ENCODE measurements at places on chromosomes 7 and 10. TPM values are rescaled to one million over a fixed set of nuclear protein-coding genes. Genes with fewer than 3 reads are reported as not detected.
A peak's percentile ranks its signal among the peaks of the same experiment; 100 is the strongest.

GRCh38 chr10:62046522-62047227, 145.2 kb downstream of the ARID5B start:
- H3K27me3 ChIP-seq, result no peaks in the 10 kb centered on the region
- H3K4me1 ChIP-seq, result peaks cover 86% of the 10 kb centered on the region
- H3K4me3 ChIP-seq, result peak overlapping the region; percentile 96
- DNase-seq, result no peak

- H3K27ac ChIP-seq, result peak overlapping the region; percentile 82
- peaks cover 13% of the 10 kb centered on the region for H3K36me3 ChIP-seq
- H3K27me3 ChIP-seq, result no peaks in the 10 kb centered on the region
- H3K4me3 ChIP-seq, result peak overlapping the region; percentile 59
- peak; percentile 74 for DNase-seq
These were observed 7.5 kb upstream of the LRRN3 start for GRCh38 chr7:111083413-111083812.

DNA sequence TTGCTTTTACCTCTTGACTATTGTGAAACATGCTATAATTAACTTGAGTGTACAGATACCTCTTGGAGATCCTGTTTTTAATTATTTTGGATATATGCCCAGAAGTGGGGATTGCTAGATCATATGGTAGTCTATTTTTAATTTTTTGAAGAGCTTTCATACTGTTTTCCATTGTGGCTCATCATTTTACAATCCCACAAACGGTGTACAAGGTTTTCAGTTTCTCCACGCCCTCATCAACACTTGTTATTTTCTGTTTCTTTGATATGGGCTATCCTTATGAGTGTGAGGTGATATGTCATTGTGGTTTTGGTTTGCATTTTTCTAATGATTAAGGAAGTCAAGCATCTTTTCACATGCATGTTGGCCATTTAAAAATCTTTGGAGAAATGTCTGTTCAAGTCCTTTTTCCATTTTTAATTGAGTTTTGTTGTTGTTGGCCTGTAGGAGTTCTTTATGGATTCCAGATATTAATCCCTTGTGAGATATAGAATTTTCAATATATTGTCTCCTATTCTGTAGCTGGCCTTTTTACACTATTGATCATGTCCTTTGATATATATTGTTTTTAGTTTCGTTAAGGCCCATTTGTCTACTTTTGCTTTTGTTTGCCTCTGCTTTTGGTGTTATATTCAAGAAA, 7.5 kb downstream of the AGK start:
- H3K27me3 ChIP-seq, result no peaks in the 10 kb centered on the region
- peak overlapping the region; percentile 60 for H3K4me3 ChIP-seq
- H3K27ac ChIP-seq, result peak overlapping the region; percentile 94

GRCh38 chr7:12570168-12570533, 369 bp upstream of the SCIN start:
- H3K4me1 ChIP-seq, result peaks cover 23% of the 10 kb centered on the region
- H3K27ac ChIP-seq, result no peak overlapping the region
- H3K36me3 ChIP-seq, result no peaks in the 10 kb centered on the region
- H3K27me3 ChIP-seq, result peaks cover 59% of the 10 kb centered on the region

Gene GJC3
- total RNA-seq, result 0.18 TPM

Gene UPK3B
- total RNA-seq, result 1.1 TPM
